Gastrocnemius medialis (tissue), 4 donors: ENCODE measurements at places on chromosomes 16 and 17. TPM values are rescaled to one million over a fixed set of nuclear protein-coding genes. Genes with fewer than 3 reads are reported as not detected.

DNA sequence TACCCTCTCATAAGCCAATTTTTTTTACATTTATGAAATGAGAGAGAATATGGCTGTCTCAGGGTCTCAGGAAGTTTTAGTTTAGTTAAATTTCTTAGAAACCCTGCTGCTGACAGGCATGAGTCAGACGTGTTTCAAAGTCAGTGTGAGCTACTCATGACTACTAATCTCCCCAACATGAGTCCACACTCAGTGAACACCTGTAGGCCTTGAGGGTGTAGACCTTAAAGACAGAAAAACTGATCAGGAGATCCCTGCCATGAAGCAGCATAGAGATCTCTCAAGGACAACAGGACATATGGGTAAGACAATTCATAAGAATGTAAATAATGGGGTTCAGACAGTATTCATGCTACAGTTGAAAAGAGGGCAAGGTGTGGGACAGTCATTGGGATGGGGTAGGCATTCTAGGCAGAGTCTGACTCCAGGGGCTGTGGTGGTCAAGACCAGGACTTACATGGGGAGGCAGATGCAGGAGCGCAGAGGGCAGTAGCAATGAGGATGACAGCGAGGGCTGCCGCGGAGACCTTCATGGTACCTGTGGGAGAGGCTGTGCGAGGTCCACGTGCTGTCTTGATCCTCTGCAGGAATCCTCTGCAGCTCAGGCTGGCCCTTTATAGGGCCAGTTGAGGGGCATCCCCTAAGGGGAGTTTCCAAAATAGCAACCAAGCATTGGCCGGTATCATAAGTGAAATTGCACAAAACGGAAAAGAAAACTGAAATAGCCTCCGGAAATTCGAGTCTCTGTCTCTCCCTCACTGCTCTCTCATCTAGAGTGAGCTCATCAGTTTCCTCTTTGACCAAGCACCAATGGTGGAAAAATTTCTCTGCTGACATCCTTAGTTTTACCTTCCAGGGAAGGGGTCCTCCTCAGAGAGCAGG is at the start of gene CCL5:
TSS of gene CCL5 (minus strand) at position 588 of the 882 bp plus-strand sequence.
- DNase-seq: no peak
- H3K36me3 ChIP-seq: no peaks in the 10 kb centered on the region
- no peak within 1 kb of the TSS for H3K4me3 ChIP-seq
- H3K27me3 ChIP-seq: no peaks in the 10 kb centered on the region

GRCh38 chr16:20799599-20799998 is 6.7 kb downstream of the ERI2 start:
- H3K36me3 ChIP-seq: no peaks in the 10 kb centered on the region
- no peaks in the 10 kb centered on the region for H3K27me3 ChIP-seq
- H3K4me3 ChIP-seq: no peak overlapping the region
- no peak overlapping the region for H3K27ac ChIP-seq
- H3K4me1 ChIP-seq: no peaks in the 10 kb centered on the region

HSD11B2 gene
- total RNA-seq: 4.1 TPM

- H3K4me1 ChIP-seq: no peaks in the 10 kb centered on the region
- no peaks in the 10 kb centered on the region for H3K27me3 ChIP-seq
- no peaks in the 10 kb centered on the region for H3K36me3 ChIP-seq
- H3K4me3 ChIP-seq: no peak overlapping the region
- no peak for DNase-seq
Observed at GRCh38 chr16:76389126-76389525, 111.9 kb downstream of the CNTNAP4 start.

DNA sequence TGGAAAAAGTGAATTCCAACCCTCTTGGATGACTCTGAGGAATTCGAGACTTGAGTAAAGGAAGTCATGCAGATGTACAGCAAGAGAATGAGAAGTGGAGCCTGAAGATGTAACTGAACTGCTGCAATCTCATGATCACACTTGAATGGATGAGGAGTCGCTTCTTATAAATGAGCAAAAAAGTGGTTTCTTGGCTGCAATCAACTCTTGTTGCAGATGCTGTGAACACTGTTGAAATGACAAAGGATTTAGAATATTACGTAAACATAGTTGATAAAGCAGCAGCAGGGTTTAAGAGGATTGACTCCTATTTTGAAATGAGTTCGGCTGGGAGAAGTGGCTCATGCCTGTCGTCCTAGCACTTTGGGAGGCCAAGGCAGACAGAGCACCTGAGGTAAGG is 25.5 kb downstream of the ASPA start:
- H3K4me3 ChIP-seq: no peak overlapping the region
- H3K36me3 ChIP-seq: no peaks in the 10 kb centered on the region
- H3K27me3 ChIP-seq: no peaks in the 10 kb centered on the region
- no peak overlapping the region for H3K27ac ChIP-seq
- H3K4me1 ChIP-seq: no peaks in the 10 kb centered on the region

- H3K27ac ChIP-seq: peak overlapping the region; percentile 66
- H3K27me3 ChIP-seq: no peaks in the 10 kb centered on the region
- peaks cover 4% of the 10 kb centered on the region for H3K4me1 ChIP-seq
Observed at GRCh38 chr17:40356990-40357881, 7.3 kb downstream of the GJD3 start.

GRCh38 chr17:70099294-70099693 is 24.3 kb downstream of the KCNJ16 start:
- H3K4me3 ChIP-seq: no peak overlapping the region
- no peak overlapping the region for H3K27ac ChIP-seq

GRCh38 chr17:79024901-79025737 is 1.1 kb downstream of the C1QTNF1 start:
- peak overlapping the region; percentile 67 for H3K4me3 ChIP-seq
- H3K27ac ChIP-seq: peak overlapping the region; percentile 78
- H3K27me3 ChIP-seq: no peaks in the 10 kb centered on the region
- H3K36me3 ChIP-seq: no peaks in the 10 kb centered on the region

DNA sequence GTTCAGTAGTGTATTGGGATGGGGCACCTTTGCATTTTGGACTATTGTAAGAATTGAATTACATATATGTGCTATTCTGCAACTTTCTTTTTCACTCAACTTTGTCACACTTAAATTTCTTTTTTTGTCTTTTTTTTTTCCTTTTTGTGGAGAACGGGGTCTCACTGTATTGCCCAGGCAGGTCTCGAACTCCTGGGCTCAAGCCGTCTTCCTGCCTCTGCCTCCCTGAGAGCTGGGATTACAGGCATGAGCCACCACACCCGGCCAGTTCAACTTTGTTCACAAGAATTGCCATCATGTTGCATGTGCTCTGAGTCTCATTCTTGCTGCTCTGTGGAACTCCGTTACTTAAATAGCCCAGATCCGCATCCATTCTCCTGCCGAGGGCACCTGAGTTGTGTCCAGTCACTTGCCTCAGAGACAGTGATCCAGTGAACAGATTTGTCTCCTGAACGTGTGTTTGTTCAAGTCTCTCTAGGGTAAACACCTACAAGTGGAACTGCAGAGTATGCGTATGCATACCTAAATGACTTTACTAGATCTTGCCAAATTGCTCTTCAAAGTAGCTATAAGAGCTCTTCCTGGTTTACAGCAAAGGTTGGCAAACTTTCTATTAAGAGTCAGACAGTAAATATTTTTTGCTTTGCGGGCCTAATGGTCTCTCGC is 3.4 kb upstream of the SLC38A10 start:
- no peaks in the 10 kb centered on the region for H3K27me3 ChIP-seq
- no peak for DNase-seq
- no peak overlapping the region for H3K4me3 ChIP-seq
- peaks cover 15% of the 10 kb centered on the region for H3K4me1 ChIP-seq
- no peak overlapping the region for H3K27ac ChIP-seq

ST6GALNAC2 gene
- 27.4 TPM for total RNA-seq

DNA sequence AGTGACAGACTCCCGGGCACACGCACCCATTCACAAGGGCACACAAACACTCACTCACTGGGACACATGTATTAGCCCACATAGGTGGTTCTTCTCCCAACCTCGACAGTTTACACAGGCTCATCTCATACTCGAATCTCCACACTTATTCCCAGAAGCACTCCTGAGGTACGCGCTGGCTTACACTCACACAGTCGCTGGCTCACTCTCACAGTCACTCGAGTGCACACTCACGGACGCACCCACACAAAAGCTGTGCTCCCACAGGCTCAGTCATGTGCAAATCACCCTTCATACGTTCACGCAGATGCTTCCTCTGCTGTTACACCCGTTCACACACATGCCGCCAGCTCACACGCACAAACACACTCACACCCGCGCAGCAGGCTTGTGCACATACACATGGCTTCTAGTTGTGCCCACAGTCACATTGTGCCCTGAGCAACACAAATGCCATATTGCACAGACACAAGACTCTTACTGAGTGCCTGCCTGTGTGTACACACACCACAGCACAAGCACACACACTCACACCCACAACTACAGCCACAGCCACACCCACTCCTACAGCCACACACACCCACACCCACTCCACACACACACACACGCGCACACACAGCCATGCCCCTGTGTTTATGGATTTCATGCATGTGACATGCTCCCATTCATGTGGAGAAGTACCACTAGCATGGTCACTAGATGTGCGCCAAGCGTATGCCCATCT is 8.4 kb upstream of the PRR29 start:
- peak overlapping the region; percentile 66 for H3K4me3 ChIP-seq
- no peak for DNase-seq
- no peaks in the 10 kb centered on the region for H3K36me3 ChIP-seq
- peak overlapping the region; percentile 100 for H3K27ac ChIP-seq
